ENCODE measurements at places on chromosomes 2 and 18.

- DNase-seq: no peak
These were observed 180.9 kb upstream of the GYPC start for GRCh38 chr2:126475031-126475430.

- no peak for DNase-seq
These were observed 289.1 kb downstream of the GULP1 start for GRCh38 chr2:188580738-188581137.

GRCh38 chr2:197088694-197089093, 162.2 kb upstream of the PGAP1 start:
- no peak for DNase-seq

- DNase-seq: no peak
These were observed 249.4 kb upstream of the SOX11 start for GRCh38 chr2:5442736-5443135.

DNA sequence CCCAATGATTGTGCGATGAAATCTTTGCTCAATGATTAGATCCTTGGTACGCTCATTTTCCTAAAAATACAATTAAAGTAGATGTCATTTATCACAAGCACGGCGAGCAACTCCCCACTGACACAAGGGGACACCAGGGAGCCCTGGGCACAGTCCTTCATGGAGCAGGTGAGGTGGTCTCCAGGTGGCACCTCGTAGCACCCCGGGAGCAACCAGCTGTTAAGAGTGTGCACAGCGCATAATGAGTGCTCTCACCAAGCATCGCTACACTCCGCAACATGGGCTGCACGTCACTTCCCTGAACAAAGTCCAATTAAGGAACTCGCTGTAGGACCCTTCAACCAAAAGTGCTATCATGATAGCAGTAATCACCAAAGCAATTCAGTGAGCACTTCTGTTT, 59.8 kb downstream of the ANO7 start:
- no peak for DNase-seq

DNA sequence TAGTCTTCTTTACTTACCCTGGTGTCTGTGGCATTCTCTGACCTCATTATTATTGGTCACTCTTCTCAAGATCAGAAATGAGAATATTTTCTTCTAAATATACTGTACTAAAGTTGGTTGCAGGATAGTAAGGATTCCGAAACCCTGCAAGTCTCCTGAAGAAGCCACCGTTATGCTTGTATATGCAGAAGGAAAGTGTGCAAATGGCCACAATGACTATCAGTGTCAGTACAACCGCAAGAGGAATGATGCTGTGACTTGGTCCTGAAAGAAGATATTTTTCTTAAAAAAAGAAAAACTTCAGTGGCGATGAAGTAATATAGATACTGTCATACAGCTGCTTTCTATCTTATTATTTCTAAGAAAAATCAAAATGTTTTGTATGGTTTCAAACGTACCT, 120.7 kb downstream of the PLA2R1 start:
- no peak for DNase-seq

GRCh38 chr2:200040831-200041230, 85.4 kb downstream of the MAIP1 start:
- no peak for DNase-seq

All from brain pericyte (primary cell).